Activated T-cell treated with anti-CD3 and anti-CD28 coated beads, Interleukin-2, amount 50 U/mL, for 72 hours (primary cell): ENCODE measurements at places on chromosomes 1 and 21. TPM values are rescaled to one million over a fixed set of nuclear protein-coding genes. Genes with fewer than 3 reads are reported as not detected.
A peak's percentile ranks its signal among the peaks of the same experiment; 100 is the strongest.

HSD3B2 gene
- not detected for total RNA-seq

NECTIN4 gene
- not detected for total RNA-seq

FAM131C gene
- total RNA-seq: 0.32 TPM

CA6 gene
- 2.5 TPM for total RNA-seq

TIAM1 gene
- total RNA-seq: 63.7 TPM

FCGR2B gene
- not detected for total RNA-seq

MCOLN3 gene
- 0.91 TPM for total RNA-seq

MIS18A gene
- total RNA-seq: 26.2 TPM

BRDT gene
- total RNA-seq: not detected

ZYG11A gene
- total RNA-seq: 0.35 TPM

DNA sequence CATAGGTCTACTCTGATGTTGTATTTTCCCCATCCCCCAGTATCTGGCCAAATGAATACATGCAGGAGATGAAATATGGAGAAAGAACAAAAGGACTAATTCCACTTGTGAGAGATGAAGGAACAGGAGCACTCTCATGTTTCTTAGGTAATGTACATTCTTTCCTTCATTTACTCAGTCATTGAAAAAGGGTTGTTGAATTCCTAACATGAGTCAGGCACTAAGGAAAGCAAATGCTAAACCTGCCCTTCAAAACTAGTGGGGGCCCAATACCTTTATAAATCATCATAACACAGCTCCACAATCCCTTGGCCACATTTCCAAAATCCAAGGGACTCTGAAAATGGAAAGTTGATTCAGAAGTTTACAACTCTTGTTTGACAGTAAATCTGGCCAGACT is 94.3 kb downstream of the DIRAS3 start:
- DNase-seq: no peak

DNA sequence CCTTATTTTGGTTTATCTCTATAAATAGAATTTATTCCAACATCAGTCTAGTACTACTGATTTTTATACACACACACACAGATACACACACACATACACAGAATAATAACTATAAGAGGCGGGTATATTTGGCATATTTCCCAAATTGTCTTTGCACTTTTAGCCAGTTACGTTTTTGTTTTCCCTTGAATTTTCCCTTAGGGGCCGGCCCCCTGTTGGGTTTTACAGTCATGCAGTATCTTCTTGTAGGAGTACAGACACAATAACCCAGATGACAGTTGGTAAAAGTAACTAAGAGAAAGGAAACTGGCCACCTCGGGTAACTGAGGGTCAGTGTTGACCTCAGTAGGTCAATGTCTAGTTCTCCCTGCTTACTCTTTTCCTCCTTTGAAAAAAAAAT is 50.9 kb downstream of the DISP1 start:
- no peak for DNase-seq

DNA sequence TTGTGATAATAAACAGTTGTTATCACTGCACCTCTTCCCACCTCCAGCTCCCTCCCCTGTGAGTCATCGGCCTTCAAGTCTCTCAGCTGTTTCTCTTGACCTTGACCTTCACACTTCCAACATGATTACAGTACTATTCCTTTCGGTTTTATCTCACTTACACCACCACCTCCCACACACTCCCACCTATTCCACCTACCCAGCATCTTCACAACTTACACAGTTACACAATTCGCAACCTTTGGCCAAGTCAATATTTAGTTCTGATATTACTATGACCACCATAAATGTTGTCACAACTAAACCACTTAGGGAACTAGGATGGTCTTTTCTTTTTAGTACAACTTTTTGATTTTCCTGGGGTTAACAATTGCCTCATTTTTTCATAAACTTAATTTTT is 60.2 kb downstream of the RIPK4 start:
- DNase-seq: peak; percentile 15

DNA sequence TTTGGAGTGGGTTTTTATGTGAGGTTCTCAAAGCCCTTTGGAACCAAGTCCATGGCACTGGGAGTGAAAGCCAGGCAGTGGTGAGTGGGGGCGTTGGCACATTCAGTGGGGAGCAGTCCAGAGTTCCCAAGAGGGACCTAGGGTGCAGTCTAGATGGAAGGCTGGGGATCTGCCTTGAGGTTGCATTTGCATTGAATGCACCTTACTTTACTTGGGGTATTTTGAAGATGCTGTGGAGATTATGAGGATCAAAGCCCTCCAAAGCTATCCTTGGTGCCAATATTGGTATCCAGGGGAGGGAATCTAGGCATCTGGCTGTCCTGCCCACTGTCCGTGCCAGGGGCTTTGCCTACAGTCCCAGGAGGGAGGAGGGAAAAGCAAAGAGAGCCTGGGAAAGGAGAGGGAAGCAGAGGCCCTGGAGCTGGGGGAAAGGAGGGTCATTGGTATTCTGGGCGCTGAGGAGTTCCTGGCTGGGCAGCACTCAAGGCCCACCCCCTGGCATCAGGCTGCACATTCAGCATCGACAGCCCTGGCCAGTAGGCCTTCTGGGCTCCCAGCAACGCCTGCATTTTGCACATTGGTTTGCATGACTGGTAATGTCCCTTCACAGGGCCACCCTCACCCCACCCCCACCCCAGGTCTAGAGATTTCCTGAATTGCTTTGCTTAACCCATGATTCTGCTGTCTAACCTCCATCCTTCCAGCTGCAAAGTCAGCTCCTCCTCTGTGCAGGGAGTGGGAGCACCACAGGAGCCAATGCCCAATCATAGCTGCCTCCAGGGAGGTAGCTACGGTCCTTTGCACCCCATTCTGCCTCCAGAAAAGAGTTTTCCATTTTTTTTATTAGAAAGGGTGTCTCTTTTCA is 843 bp upstream of the BCAN start:
- DNase-seq: no peak

DNA sequence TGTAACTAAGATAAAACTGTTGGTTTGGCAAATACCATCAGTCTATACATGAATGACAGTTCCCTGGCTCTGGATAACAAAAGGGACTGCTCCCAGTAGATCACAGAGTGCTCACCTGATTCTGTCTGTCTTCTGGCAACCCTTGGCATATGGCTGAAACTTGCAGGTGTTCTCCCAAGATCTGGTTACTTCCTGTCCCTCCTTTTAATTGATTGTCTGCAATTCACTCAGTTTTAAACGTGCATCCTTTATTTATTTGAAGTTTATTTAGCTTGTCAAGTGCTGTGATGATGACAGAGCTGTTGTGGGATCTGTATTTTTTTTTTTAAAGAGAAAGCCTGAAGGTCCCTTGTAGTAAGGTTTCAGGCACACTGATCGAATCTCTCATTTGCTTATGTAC is 3.4 kb downstream of the KCNA3 start:
- DNase-seq: no peak

DNA sequence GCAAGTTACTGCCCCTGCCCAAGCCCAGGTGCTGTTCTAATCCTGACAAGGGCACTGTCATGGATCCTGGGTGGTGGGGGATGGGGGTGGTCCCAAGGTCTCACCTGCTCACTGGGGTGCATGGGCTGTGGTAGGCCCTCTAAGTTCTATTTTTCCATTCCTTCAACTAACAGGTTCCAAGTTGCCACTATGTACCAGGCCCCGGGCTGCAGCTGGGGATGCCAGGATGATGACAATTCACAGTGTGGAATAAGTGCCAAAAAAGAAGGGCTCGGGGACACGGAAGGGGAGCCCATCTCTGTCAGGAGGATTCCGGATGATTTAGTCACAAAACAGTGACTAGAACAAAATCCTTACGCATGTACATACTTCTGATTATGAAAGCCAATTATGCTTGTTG is 76.0 kb downstream of the STUM start:
- no peak for DNase-seq

DNA sequence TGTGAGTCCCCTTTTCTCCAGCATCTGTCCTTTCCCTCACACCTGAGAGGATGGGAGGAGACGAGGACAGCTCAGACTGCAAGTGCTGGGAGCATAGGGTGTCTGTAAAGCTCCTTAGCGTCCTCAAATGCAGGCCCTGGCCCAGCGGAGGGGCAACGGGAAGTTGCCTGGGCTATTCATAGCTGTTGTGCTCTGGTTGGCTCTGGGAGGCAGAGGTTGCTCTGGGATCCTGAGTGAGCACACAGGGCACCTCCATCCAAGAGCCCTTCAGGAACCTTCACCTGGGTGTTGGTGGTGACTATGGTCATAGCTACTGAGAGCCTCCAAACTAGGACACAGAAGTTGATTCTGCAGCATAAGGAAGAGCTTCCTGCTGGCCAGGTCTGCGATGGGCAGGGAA is 2.6 kb downstream of the PADI1 start:
- DNase-seq: no peak

- no peak for DNase-seq
Observed at GRCh38 chr1:107499139-107499744, 358.4 kb downstream of the NTNG1 start.

GRCh38 chr1:163970151-163970550 is 588.8 kb upstream of the PBX1 start:
- no peak for DNase-seq

DNA sequence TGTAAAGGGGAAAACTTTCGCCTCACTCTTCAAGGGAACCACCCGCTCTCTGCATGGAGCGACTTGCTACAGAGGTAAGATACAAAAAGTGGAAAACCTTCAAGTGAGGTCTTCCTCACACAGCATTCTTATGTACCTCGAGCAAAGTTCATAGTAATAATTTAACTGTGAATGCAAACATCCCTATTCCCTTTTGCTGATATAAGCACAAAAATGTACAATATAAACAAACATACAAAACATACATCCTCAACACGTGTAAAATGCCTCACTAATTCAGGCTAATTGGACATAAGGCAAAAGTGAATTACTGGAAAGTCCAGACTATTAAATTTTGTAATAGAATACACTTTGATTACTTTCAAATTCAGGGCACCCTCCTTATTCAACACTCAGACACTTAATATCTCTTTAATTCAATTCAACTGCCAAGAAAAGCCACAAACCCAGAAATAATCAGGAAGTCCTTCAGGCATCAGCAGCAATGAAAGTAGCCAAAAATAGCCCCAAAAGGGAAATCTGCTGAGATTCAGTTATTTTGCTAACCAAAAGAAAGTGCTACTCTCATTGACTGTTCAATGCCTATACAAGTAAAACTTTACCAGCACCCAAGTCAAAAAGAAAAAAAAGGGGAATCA is 15.2 kb upstream of the LMX1A start:
- no peak for DNase-seq

DNA sequence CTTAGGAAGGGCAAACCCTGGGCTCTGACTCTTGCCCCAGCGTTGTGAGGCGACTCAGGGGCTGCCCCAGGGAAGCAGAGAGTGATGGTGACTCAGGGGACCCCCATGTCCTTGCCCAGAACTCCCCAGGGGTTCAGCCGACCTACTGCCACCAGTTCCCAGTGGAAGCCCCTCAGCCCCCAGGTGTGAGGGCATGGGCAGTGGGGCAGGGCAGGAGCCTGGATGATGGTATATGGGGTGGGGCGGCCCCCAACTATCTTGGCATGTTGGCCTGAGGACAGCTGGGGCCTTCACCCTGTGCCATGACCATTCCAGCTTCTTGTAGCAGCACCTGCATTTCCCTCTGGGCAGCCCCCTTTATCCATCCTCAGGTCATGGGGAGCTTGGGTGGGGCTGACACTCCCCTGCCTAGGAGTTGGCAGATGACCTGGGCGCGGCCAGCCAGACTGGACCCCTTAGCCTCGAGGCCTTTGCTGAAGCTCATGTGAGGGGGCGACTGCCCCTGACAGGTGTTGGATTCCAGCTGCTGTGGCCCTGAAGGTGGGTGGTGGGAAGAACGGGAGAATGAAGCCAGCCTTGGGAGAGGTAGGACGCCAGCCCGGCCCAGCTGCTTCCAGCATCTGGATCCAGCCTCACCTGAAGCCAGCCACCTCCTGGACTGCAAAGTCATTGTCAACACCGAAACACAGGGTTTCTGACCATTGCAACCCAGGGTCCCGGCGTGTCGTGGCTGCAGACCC is 1.8 kb upstream of the FNDC10 start:
- no peak for DNase-seq

DNA sequence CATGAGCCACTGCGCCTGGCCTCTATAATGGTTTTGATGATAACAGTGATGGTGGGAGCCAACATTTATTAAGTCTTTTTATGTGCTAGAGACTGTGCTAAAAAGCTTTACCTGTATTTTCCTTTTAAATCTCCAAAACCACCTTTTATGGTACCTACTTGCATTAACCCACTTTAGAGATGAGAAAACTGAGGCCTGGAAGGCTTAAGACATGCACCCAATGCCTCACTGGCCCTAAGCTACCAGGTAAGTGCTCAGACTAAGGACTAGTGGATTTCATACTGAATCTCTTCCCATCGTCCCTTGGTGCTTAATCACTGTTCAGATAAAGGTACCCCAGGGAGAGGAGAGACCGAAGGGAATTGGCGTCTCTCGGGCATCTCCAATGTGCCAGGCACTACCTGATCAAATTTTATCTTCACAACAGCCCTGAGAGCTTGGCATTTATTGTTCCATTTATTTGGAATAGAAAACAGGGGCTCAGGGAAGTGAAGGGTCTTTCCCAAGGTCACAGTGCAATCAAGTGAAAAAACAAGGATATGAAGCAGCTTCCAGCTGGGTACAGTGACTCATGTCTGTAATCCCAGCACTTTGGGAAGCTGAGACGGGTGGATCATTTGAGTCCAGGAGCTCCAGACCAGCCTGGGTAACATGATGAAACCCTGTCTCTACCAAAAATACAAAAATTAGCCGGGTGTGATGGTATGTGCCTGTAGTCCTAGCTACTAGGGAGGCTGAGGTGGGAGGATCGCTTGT is 84.2 kb downstream of the LACTBL1 start:
- DNase-seq: no peak

DNA sequence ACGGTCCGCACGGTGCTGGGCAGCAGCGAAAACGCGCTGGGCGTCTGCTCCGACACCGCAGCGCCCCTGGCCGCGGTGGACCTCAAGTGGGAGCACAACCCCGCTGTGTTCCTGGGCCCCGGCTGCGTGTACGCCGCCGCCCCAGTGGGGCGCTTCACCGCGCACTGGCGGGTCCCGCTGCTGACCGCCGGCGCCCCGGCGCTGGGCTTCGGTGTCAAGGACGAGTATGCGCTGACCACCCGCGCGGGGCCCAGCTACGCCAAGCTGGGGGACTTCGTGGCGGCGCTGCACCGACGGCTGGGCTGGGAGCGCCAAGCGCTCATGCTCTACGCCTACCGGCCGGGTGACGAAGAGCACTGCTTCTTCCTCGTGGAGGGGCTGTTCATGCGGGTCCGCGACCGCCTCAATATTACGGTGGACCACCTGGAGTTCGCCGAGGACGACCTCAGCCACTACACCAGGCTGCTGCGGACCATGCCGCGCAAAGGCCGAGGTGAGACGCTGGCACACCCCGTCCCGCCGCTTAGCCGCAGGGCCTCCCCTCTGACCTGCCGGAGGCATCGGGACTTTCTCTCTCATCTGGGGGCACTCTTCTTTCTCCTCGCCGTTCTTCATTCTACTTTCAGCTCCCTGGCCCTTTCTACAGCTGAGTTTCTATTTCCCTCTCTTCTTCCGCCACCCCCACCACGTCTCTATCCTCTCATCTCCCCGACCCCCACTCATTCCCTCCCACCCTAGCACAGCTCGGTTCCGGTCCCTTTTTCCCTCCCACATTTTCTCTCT is 1.0 kb downstream of the NPR1 start:
- DNase-seq: peak; percentile 40
